ENCODE measurements at places on chromosomes 5 and 9.

DNA sequence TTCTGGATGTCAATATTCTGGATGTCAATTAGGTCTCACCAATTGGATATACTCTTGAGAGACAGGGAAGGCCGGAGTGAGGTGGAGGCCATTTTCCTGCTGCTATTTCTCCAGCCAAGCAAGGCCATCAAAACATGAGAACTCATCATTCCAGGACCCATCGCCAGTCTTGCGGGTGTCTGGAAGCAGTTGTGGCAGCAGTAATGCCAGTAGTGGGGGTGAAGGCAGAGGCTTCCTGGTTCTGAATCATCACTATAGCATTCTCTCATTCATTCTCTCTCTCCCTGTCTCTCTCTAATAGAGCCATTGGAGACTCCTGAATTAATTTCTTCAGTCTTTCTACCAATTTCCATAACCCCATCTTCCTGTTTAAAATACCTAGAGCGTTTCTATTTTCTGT, 71.8 kb downstream of the EGFLAM start:
- no peak for DNase-seq

DNA sequence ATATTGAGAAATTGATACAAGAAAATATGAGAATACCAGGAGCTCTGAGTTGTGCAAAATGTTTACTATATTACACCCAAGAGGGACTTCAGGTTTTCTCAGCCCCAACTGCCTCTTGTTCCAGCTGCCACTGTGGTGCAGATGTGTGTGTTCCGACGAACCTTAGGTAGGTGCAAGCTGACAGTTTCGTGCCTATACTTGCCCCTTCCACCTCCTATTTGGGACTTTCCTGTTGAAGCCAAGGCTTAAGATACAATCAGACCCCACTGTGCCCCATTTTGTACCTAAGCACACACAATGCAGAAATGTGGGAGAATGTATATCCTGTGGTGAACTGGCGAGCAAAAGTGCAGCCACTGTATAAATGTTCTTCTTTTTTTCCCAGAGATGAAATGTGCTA, 80.2 kb downstream of the LURAP1L start:
- no peak for DNase-seq

DNA sequence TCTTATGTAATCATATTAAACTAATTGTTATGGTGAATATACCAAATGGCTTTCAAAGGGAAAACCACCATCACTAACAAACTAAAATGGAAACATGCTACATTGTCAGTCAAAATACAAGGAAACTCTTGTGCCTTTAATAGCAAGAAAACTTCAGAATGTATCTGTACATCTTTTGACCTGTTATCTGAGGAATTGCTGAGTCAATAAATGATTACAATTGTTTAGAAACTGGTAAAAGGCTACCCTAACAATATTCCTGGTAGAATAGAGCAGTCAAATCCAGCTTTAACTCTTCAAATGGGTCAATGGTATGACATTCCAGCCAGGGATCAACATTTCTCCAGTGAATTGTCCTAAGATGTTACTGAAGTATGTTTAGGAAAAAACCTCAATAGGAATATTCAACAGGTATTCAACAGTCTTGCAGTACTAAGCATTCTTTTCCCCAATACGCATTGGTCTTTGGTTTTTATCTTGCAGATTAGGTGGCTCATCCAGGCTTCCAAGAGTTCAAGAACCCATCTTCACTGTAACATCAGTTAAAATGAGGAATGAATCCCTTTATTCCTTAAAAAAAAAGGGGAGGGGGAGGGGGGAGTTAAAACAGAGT, 52.4 kb downstream of the CSNK1A1 start:
- no peak for DNase-seq

- DNase-seq: no peak
Measured at GRCh38 chr9:19935422-19935821, 146.6 kb upstream of the SLC24A2 start.

- no peak for DNase-seq
Measured at GRCh38 chr5:177373806-177374205, 10.4 kb upstream of the SLC34A1 start.

- no peak for DNase-seq
Measured at GRCh38 chr5:142969186-142969585, 199.0 kb downstream of the ARHGAP26 start.

DNA sequence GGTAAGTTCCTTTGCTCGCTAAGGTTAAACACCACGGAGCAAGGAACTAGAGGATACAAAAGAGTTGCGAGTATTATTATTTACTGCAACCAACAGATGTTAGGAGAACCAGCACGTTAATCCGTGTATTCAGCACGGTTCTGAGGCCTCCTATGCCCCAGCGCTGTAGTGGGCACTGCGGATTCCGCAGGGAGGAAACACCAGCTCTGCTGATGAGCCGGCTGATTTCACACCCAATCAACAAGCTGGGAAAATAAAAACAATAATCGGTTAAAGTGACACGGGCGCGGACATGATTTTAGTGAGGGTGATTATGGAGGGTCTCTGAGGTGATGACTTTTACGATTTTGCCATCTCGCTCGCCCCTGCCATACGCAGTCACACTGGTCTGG, 702 bp upstream of the PRELID2 start:
- no peak for DNase-seq

GRCh38 chr5:59660737-59661136, 232.8 kb downstream of the PDE4D start:
- no peak for DNase-seq

DNA sequence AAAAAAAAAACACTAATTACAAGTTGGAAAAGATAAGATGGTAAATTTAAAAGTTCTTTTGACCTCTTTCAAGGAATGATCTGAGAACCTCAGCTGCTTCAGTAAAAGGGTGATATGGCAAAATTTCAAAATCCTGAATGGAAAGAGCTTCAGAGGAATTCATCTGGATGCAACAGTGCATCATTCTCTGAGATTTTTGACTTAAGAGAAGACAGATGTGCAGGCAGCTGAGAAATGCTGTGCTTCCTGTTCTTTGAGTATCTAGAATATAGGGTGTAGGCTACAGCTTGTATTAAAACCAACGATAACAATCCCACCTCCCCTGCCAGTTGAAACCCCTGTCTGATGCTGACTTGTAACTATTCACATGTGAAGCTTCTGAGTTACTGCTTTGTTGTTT, 6.2 kb downstream of the FRMPD1 start:
- DNase-seq: no peak

DNA sequence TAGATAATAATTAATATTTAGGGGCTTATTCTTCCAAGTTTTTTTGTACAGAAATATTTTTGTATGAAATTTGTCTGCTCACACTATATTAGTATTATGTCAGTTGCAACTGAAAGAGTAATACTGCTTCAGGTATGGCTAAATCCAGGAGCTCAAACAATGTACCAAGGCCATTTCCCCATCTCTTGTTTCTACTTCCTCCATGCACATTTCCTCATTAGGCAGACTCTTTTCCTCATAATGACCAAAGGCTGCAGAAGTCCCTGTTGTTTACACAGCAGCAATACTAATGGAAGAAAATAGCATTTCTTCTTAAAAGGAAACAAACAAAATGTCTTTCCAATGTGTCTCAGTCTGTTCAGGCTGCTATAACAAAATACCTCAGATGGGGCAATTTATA, 9.2 kb upstream of the OTULINL start:
- no peak for DNase-seq

DNA sequence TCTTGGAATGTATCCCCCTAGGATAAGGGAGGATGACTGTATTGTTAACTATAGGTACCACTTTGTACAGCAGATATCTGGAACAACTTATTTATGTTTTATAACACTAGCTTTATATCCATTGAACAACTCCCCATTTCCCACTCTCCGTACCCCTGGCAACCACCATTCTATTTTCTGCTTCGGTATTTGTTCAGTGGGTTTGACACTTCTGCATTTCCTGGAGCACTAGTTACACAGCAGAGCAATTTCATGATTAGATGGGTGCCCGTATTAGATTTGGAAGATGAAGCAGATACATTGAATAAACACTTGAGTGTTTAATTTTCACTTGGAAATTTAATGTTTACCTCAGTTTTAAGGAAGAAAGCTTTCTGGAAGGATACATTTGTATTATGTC, 67.4 kb downstream of the SLC46A2 start:
- DNase-seq: no peak

- DNase-seq: no peak
Measured at GRCh38 chr9:76298521-76299144, 95.6 kb downstream of the RFK start.

DNA sequence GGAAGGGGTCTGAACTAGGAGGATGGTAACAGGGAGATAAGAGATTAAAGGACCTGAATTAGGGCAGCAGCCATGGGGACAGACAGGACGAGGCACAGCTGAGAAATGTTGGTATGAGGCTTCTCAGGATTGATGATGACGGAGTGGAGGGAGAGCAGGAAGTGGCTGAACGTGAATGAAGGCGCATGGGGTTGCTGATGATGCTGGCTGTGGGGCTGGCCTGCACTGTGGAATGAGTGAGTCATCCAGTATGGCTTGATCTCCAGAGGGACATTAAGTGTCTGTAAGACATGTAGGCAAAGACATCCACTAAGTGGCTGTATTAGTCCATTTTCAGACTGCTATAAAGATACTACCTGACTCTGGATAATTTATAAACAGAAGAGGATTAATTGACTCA, 256.4 kb downstream of the ICE1 start:
- DNase-seq: no peak

DNA sequence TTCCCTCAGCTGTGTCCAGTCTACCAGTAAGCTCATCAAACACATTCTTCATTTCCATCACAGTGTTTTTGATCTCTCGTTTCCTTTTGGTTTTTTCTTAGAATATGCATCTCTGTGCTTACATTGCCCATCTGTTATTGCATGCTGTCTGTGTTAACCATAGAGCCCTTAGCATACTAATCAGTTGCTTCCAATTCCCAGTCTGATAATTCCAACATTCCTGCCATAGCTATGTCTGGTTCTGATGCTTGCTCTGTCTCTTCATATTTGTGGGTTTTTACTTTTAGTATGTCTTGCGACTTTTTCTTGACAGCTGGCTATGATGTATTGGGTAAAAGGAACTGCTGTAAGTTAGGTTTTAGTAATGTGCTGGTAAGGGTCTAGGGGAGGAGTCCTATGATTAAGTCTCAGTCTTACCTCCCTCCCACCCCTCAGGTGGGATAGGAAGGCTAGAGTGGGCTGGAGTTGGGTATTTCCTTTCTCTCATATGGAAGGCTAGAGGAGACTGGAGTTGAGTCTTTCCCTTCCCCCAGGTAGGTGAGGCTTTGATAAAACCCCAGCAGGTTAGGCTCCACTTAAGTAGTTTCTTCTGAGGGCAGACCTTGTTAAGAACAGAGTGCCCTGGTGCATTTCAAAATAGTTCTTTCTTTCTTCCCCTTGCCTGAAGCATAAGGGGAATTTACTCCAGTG, 99.1 kb upstream of the RASGRF2 start:
- no peak for DNase-seq

- DNase-seq: no peak
Measured at GRCh38 chr5:90915393-90915792, 356.8 kb downstream of the ADGRV1 start.

- DNase-seq: no peak
Measured at GRCh38 chr9:93003552-93004407, 54.7 kb upstream of the SUSD3 start.

DNA sequence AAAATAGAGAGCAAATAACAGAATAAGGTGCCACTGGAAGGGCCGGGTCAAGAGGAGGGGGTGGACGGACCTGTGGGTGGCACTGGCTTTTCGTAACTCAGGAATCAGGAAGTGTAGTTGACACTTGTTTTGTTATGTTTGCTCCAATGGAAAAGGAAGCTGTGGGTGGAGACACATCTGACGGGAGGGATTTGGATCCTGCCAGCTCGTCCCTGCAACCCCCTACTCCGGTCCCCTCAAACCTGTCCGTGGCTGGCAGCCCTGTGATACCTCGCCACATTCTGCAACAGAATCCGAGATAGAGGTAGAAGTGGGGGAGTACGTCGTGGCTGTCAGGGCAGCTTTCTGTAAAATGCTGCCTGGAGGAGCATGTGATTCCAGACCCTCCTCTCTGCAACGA, 104.2 kb upstream of the IER5L start:
- DNase-seq: no peak

DNA sequence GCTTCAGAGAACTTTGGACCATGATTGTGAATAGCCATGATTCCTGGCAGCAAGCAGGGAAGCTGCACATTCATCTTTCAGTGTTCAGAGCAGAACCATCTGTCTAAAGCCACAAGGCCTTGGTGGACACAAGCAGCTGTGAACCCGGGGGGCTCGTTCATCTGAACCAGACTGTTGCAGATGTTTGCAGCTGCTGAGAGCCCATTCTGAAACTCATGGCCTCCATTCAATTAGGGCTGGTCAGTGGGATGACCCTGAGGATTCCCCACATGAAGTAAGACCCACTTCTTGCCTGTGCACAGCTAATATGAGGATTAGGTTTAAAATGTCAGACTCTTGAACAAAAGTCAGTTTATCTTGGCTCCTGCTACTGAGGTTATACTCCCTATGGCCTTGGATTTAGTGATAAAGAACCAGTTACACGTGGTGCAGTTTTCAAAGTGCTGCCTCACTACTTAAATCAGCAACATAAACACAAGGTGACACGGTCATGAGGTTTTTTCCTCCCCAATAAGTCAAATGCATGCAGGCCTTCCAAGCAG, 109.8 kb upstream of the IFNK start:
- DNase-seq: no peak

DNA sequence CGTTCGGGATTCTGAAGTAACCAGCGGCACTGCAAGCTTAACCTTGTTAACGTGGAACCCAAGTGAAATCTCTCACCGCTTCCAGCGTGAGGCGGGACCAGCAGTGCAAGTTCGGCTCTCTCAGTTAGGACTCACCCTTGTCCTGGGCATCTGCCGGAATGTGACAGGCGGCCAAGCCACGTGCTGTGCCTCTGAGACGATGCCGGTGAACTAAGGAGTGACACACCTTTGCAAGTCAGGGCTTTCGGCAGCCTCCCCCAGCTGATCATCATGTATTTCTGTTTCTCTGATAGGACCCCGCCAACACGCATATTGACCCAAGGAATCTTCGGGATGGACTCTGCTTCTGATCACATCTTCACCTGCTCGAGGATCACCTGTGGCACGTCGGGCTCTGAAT, 415.0 kb upstream of the IRX1 start:
- DNase-seq: no peak

DNA sequence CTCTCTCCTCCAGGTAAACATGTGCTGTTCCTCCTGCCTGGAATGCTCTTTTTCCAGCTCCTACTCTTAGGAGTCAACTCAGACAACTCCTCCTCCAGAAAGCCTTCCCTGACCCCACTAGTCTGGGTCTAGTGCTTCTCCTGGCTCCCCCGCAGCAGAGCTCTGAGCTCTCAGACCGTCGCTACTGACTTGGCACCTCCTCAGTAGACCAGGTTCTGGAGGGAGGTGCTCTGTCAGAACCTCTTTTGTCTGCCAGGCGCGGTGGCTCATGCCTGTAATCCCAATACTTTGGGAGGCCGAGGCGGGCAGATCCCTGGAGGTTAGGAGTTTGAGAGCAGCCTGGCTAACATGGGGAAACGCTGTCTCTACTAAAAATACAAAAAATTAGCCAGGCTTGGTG, 3.4 kb downstream of the LRRC8A start:
- no peak for DNase-seq

All from GM12892 (cell line).